HL-60 (cell line): ENCODE measurements at places on chromosomes 12 and 14.

- DNase-seq: no peak
Measured at GRCh38 chr14:59320763-59321625, 132.5 kb downstream of the DAAM1 start.

GRCh38 chr14:96938946-96939345 lies 141.8 kb downstream of the VRK1 start:
- no peak for DNase-seq

DNA sequence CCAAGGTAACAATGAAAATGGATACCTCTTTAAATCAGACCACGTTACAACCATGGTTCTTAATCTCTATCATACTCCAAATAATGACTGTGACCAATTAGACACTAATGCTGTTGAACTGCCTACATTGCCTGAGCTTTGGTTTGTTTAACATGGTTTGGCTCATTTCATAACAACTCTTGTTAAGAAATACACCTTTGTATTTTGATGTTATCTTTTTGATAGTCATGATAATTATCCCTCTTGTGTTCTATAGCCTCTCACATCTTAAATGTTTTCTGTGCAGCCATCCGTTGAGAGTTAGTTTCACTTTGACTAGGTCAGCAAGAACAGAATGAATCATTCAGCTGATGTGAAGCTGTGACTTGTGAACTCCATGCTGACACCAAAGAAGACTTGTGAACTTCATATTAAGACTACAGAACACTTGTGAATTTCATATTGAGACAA lies 75.5 kb upstream of the RERGL start:
- DNase-seq: no peak

DNA sequence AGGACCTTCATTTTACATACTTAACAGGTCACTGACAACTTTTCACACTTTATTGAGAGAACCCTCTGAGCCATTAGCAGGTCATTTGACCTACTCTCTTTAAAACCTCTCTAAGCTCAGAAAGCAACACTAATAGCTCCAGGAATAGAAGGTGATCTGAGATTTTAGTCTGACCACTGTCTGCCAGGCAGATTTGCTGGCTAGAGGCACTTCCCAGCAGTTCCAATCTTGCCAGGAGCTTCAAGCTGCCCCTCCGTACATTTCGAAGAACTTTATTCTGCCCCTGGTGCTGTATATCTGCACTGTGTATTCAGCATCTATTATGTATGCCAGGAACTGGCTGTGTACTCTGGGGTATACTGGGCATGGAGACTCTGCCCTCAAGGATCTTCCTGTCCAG lies 56.3 kb downstream of the GPHB5 start:
- DNase-seq: no peak

DNA sequence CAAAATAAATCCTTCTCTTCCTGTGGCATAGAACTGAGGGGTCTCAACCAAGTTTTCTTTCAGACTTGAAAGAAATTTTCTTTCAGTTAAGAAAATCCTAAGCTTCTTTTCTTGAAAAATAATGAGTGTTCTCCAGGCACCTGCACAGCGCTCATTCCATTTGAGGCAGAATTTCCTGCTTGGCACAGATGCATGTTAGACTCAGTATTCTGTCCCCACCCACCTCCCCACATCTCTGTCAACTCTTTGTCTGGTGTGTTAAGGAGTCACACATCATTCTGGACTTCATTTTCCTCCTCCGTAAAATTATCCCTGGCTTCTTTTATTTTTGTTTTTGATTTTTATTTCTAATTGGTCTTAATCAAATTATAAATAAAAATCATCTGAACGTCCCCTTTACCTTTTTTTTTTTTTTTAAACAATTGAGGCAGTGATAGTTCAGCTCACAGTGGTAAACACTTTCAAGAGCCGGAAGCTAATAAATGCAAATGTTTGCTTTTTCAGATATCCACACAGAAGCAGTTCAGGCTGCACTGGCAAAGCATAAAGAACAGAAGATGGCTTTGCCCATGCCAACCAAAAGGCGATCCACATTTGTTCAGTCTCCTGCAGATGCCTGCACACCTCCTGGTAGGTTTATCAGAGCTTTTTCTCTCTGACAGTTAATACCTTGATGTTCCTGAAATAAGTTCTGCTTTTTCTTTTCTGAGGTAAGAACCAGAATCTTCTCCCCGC lies 104.0 kb upstream of the ATF1 start:
- DNase-seq: no peak

- DNase-seq: no peak
Measured at GRCh38 chr12:119322301-119322723, 12.2 kb upstream of the CCDC60 start.

DNA sequence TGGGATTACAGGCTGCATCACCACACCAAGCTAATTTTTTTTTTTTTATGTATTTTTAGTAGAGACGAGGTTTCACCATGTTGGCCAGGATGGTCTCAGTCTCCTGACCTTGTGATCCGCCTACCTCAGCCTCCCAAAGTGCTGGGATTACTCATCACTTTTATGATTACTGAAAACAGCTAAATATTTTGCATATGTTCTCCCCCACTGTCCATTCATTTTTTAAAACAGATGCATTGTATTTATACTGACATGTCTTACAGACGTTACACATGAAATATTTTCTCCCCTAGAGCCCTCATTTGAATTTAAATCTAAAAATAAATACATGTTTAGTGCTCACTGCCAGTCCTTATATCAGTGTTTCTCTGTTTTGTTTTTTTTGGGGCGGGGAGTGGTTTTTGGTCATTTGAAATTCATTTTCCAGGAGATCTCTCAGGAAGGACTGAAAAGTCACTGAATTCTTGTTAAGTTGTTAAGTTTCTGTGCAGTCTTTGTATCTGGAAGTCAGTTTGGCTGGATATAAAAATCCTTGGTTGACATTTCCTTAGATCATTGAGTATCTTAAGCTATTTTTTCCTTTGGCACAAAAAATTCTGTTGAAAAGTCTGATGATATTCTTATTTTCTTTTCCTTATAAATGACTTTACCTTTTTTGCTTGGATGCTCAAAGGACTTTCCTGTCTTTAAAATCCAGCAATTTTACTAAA lies 9.4 kb downstream of the FBXO21 start:
- DNase-seq: no peak

DNA sequence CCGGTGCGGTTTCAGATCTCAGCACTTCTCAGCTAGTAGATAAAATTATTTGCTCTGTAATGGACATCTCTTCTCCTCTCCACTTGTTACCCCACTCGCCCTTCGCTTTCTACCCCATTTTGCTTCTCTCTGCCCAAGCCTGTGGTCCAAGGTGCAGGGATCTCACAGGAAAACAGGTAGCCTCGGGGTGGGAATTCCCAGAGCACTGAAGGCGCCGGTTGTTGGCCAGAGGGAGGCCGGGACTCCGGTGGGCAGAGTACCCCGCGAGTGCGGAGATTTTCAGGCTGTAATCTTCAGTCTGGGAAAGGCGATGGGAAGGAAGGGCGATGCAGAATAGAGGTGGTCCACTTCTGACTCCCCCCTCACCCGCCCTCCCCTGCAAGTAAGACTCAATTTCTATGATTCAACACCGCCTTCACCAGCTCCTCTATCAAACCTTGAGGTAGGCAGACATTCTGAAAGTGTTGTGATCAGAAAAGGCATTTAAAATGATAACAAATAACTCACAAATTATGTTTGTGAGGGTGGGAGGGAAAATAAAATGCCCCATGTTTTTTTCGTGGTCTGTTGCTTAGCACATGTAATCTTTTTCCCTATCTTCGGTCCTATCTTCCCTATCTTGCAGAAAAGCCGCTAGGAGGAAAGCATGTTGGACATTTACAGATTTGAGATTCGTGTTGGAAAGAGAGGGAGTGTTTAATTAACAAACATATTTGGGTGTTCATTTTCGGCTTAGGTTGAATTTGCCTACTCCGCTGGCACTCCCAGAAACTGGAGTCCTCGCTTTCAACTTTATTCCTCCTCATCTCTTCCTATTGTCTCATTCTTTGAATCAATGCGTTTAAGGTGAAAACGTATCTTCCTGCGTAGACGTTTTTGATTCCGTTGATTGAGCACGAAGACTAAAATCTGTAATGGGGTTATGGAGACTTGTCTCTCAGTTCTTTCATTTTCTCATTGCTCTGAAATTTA lies 8.5 kb downstream of the FOXG1 start:
- no peak for DNase-seq
